ENCODE measurements at places on chromosomes 5 and 9.

DNA sequence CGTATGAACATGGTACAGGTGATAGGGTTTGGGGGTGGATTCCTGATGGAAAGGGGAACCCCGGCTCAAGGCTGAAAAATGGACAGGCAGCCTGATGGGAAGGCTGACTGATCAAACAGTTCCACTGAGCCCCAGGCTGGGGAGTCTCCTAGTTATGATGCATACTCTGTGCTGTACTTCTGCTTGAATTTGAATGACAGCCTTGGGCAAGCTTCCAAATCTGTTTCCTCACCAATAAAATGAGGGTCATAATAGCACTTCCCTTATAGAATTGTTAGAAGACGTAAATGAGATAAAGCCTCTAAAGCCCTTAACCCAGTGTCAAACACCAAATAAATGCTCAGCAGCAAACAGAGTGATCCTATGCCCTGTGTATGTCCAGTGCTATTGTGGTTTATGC, 478.5 kb upstream of the DMAC1 start:
- DNase-seq = no peak

- no peak for DNase-seq
These were observed 647.8 kb downstream of the CDH9 start for GRCh38 chr5:26390608-26391007.

DNA sequence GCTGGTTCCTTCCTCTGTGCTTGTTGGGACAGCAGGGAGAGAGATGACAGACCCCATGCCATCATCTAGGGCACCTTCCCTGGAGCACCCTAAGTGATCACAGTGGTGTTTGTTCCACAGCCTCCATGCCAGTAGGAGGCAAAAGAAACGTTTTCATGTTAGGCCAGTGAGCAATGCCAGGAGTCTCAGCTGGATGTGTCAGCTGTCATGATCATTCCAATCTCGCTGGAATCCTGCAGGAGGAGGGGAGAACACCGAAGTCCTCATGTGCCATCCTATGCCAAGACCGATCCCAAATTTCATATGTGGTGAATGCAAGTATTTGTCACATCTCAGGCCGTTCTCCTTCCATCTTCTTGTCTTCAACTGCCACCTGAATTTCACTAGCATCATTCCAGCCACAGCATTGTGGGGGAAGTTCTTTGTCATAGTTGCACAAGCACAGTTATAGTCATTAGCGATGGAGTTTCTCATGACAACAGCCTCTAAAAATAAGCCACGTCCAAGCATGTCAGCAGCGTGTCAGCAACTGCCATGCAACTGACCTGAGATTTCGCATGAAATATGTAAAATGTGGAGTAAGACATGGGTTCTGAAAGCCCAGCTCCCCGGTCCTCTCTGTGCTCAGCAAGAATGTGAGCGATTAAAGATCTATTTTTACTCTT, 97.2 kb upstream of the DNAH5 start:
- no peak for DNase-seq

DNA sequence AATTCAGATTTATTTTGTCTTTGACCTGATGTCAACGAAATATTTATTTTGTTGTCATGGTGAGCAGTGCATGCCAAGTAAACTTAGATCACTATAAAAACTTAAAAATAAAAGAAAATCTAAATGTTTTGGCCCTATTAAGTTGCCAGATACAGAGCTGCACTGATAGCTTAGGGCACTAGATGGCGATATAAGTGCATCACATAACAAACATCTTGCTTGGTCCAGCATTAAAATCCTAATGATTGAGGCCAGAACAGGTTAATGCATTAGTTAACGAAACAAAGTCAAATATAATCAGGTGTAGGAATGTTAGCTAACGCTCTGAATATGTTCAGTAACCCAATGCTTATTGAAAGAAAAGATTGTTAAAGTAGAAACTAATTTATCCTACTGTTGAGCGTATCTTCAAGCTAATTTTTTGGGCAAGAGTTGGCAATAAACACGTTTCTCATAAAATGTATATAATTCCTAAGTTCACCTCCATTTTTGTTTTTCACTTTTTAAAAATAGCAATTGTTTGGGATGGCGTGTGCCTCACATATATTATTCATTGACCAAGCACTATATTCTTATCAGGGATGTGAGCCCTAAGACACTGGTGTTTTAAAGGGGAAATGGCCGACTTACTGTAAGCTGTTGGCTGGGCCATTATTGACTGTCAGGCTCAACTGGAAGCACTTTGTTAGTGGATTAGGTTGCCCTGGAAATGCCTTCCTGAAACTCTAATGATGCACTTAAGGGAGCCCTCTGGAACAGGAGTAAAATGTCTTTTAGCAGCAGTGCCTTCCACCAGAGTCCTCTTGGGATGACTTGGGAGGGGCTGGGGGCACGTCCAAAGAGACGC, 33.3 kb downstream of the KCTD16 start:
- DNase-seq = no peak

GRCh38 chr5:55331321-55331720, 23.5 kb downstream of the MTREX start:
- DNase-seq = no peak

GRCh38 chr5:147310059-147310704, 75.4 kb downstream of the STK32A start:
- DNase-seq = no peak

- no peak for DNase-seq
These were observed 478.1 kb upstream of the NMUR2 start for GRCh38 chr5:152883066-152883775.

GRCh38 chr9:114680259-114681001, 1.6 kb downstream of the TEX48 start:
- no peak for DNase-seq

DNA sequence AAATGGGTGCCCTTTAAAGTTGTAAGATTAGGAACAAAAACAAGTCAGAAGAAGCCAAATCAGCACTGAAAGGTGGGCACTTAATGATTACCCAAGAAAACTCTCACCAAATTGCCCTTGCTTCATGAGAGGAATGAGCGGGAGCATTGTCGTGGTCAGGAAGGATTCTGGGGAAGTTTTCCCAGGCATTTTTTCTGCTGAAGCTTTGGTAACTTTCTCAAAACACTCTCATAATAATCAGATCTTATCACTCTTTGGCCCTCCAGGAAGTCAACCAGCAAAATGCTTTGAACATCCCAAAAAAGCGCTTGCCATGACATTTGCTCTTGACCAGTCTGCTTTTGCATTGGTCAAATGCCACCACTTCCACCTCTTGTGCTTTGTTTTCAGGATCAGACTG, 10.4 kb upstream of the PCDHGC3 start:
- DNase-seq = no peak

- no peak for DNase-seq
These were observed 29.3 kb upstream of the UNC5A start for GRCh38 chr5:176781054-176781375.

DNA sequence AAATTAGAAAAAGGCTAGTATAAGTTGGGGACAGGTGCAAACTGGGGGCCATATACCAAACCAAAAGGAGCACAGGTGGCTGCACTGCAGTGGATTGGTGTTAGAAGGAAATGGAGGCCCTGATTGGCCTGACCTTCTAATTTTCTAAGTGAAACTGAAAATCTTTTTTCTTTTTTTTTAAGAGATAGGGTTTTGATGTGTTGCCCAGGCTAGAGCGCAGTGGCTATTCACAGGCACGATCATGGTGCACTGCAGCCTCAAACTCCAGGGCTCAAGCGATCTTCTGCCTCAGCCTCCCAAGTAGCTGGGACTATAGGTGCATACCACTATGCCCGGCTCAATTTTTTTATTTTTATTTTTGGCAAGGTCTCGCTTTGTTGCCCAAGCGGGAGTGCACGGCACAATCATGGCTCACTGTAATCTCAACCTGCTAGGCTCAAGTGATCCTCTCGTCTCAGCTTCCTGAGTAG, 9.8 kb upstream of the CCDC69 start:
- no peak for DNase-seq

- DNase-seq = no peak
These were observed 115.8 kb downstream of the INSYN2B start for GRCh38 chr5:169864483-169864882.

- peak; percentile 55 for DNase-seq
These were observed 206.0 kb upstream of the WWC1 start for GRCh38 chr5:168085261-168086031.

- no peak for DNase-seq
These were observed 339.6 kb upstream of the ITGA1 start for GRCh38 chr5:52448111-52448510.

- DNase-seq = no peak
These were observed 369.5 kb downstream of the TMEM167A start for GRCh38 chr5:82707741-82708140.

GRCh38 chr5:72210888-72211678, 103.8 kb downstream of the MAP1B start:
- no peak for DNase-seq

DNA sequence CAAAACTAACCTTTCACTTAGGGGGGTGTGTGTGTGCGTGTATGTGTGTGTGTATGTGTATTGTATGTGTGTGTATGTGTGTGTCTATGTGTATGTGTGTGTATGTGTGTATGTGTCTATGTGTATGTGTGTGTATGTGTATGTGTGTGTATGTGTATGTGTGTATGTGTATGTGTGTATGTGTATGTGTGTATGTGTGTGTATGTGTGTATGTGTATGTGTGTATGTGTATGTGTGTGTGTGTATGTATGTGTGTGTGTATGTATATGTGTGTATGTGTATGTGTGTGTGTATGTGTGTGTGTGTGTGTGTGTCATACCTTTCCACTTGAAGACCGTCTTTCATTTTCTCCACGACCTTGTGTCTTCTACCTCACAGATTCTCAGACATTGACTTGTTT, 20.8 kb upstream of the FLT4 start:
- DNase-seq = no peak

- no peak for DNase-seq
These were observed 306.5 kb upstream of the ITGA1 start for GRCh38 chr5:52481201-52481600.

DNA sequence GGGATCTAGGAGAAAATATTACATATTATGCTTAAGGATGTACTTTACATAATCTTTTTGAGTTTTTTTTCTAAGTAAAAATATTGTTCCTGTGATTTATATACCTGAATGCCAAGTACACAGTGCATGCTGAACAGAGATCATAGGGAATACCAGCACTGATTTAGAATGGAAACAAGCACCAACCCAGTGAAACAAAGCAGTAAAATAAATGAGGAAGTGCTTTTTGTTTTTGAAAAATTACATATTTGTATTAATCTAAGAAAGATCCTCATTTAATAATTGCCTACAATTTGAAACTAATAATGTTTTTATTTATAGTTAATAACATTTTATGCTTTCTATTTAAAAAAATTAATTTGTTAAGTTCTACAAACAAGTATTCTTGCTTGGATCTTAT, 18.0 kb downstream of the GARNL3 start:
- DNase-seq = no peak

GRCh38 chr9:107710953-107711352, 221.4 kb upstream of the KLF4 start:
- DNase-seq = no peak

- DNase-seq = peak; percentile 63
These were observed 22.6 kb downstream of the DBH start for GRCh38 chr9:133658442-133659431.

GRCh38 chr5:6395102-6395445, 16.7 kb upstream of the MED10 start:
- no peak for DNase-seq
